NCI-H2171 treated with DMSO at 0.1 percent for 48 hours (cell line): ENCODE measurements at places on chromosomes 2 and 18.
A peak's percentile ranks its signal among the peaks of the same experiment; 100 is the strongest.

DNA sequence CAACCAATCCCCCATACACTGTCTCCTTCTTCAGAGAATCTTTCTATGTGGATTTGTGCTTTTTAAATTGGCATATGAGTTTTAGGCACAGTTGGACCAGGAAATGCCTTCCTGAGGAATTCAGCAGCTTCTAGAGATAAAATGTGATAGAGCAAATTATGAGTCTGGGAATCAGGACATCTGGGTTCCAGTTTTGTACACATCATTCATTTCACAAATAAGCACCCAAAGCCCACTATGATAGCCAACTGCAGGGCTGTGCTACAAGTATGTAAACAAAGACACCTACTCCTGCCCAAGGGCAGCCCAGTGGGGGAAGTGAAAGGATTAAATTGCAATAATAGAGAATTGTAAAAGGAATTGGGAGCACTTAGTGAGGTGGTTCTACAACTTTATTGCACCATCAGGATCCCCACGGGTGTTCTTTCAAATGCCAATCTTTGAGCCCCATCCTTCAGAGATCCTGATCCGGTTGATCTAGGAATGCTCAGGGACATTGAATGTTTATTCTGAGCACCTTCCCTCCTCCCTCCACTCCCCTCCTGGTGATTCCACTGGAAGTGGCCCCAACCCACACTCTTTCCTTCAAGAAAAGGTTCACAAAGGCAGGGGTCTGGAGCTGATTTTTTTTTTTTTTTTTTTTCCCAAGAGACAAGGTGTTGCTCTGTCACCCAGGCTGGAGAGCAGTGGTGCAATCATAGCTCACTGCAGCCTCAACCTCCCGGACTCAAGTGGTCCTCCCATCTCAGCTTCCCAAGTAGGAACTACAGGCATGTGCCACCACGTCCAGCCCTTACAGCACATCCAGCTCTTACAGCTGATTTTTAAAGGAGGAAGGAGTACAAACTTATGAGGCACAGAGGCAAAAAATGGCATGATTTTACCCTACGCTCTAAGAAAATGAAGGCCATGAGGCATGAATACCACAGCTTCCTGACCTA is 11.1 kb upstream of the KCMF1 start:
- no peak for DNase-seq

GRCh38 chr2:6526093-6526824 is 339.4 kb downstream of the CMPK2 start:
- DNase-seq: peak; percentile 90

DNA sequence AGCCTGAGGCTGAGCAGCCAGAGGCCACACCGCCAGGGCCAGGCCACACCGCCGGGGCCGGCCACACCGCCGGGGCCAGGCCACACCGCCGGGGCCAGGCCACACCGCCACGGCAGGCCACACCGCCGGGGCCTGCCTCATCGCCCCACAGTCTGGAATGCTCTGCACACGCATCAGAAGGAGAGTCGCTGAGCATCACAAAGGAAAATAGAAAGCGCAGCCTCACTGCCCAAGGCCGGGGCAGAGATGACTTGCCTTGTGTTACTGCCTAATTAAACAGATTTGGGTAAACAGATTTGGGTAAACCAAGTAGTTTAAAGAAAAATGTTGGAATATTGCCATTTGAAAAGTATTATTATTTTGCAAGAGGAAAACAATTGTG is 10.4 kb upstream of the NFATC1 start:
- DNase-seq: no peak

DNA sequence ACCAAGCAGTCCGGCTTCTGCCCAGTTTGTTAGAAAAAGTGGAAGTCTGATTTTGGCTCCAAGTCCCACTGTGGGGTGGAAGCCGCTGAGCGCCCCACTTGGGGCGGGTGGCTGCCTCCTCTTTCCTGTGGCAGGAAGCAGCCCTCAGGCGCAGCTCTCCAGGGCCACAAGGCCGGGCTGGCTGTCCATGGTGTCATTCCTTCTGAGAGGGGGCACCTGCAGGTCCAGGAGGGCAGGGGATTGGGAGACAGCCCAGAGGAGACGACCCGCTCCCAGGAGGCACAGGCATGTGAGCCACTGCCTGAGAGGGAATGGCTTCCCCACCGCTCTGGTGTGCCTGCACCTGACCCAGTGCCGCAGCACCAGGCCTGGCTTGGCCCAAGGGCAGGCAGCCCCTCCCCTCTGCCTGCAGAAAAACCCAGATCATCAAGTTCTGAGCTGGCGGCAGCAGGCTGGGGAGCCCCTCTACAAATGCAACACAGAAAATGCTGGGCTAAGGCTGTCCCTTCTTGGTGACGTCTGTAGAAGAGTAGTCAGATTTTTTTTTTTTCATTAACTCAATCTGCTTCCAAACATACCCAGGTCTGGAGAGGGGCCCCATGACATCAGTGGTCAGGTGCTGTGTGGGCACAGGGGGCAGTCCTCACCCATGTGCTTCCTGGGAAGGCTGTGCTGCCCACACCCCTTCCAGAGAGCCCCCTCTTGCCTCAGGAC is 38.4 kb downstream of the HS6ST1 start:
- no peak for DNase-seq

DNA sequence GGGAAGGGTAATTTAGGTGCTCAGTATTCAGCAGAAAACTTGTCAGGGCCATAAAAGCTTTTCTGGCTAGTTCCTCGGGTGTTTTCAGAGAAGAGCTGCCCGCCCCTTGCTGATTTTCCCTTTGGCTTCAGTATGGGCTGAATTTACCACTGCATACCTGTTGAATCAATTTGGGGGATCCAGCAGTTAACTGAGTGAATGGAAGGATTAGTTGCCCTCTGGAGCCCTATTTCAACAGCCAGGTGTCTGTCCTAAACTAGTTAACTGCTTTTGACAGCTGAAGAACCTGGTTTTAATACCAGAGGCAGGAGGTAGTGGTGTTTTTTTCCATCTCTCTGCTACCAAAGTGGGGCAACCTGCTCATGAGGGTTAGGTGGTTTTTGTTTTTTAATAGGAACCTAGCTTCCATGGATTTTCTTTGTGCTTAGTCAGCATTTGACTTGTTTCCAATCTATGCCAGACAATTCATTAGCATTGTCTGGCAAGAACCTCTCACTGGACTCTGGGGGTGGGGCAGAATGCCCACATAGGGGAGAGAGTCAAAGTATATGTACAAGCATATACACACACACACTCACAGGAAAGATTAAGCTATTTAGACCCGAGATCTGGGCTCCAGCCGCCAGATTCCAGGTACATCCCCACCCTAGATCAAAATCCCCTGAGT is 166.5 kb upstream of the SIX3 start:
- DNase-seq: no peak

GRCh38 chr2:45043174-45043573 is 33.9 kb upstream of the SIX2 start:
- DNase-seq: no peak

DNA sequence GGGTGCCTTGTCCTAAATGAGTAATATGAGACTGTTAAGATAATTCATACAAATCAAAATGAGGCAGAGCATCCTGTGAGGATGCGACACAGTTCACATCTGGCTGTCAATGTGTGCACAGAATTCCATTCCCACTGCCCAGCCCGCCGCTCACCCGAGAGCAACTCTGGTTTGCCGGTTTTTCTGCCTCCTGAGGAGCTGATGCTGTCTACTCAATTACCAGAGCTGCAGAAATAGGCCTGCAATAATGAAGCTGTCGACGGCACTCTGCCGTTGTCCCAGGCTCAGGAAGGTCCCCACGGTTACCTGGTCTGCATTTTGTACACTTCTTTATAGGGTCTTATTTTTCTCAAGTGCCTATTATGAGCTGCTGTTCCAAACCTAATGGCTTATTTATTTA is 55.7 kb upstream of the LYPD1 start:
- no peak for DNase-seq

DNA sequence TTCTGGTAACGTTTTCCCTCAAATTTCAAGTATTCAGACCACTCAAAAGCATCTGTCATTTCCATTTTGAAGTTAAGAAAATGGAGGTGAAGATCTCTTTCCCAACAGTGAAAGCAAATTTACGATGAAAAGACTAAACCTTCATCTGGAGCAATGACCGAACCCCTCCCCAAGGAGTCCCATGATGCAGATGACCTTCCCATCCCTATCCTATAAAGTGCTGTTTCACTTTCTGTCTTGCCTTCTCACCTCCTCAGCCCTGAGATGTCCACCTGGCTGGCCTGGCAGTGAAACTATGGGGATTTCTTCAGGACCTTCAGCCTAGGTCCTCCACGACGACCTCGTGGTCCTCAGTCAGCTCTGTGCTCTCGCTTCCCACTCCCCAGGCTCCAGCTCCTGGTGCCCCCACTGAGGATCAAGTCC is 925 bp upstream of the NPC1 start:
- no peak for DNase-seq

DNA sequence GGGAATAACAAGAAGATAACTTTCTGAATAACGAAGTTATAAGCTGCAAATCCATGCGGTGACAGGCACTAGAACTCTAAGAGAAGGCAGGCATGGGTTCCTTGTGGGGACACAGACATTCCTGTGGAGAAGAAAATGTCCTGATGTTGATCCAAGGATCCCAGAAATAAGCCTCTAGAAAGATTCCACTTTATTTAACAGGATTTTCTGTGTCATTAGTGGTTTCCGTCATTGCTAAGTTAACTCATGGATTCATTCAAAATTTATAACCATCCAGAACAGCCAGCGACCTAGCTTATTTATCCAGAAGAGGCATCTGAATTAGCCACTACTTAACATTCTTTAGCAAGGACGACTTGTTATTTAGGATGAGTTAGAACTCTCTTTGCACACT is 10.0 kb upstream of the CD302 start:
- DNase-seq: no peak

- DNase-seq: no peak
Measured at GRCh38 chr2:234754126-234754525, 197.7 kb upstream of the SH3BP4 start.

DNA sequence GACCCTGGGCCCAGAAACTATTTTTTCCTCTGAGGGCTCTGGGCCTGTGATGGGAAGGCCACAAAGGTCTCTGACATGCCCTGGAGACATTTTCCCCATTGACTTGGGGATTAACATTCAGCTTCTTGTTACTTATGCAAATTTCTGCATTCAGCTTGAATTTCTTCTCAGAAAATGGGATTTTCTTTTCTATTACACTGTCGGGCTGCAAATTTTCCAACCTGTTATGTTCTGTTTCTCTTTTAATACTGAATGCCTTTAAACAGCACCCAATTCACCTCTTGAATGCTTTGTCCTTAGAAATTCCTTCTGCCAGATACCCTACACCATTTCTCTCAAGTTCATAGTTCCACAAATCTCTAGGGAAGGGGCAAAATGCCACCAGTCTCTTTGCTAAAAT is 241.0 kb downstream of the HNMT start:
- DNase-seq: no peak

DNA sequence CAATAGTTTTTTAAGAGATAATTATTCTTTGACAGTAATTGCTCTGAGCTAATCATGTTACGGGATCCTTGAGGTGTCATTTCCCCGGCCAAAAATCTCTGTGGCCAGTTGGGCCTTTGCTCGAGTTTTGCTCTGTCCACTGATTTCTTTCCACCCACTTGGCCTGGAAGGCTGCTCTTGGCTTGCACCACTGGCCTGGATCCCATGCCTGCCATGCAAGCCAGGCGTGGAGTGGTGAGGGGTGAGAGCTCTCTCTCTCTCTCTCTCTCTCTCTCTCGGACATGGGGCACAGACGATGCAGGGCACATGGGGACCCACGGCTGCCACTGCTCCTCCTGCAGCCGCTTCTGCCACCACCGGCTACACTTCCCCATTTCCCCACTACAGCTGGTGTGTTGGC is 853.0 kb upstream of the GCFC2 start:
- DNase-seq: no peak

GRCh38 chr2:186498834-186499233 is 12.8 kb downstream of the ZC3H15 start:
- DNase-seq: no peak

- no peak for DNase-seq
Measured at GRCh38 chr18:76881744-76882143, 59.4 kb downstream of the ZNF236 start.
